B cell (primary cell): ENCODE measurements at places on chromosomes 7 and 10.

DNA sequence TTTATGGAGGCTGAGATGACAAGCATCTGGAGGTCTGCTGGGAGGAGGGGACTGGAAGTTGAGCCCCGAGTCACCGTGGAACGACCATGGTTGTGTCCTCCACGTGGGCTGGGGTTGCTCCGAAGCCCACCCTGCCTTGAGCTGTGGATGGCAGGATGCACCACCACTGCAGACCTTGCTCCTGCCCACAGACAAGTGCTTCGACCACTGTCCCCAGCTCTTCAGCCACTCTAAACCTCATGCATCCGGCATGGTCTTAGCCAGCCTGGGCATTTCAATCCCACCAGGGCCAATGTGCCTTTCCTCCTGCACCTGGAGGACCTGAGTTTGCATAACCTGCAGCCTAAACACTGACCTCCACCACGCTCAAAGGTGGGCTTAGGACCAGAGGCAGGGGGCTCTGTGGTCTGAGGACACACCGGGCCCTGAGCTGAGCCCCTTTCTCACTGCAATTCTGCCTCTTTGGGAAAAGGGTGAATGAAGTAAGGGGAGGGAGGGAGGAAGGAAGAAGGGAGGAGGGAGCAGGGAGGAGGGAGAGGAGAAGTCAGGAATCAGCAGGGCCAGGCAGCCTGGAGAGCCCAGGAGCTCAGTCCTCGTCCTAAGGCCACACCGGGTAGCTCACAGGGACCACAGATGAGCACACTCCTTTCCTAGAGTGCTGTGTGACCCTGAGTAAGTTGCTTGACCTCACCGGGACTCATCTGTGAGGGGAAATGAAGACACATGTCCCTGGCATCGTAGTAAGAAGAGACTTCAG is 44.8 kb upstream of the DNAAF5 start:
- DNase-seq: no peak

- no peak for DNase-seq
These were observed 7.6 kb upstream of the GIMAP8 start for GRCh38 chr7:150442811-150443210.

- DNase-seq: no peak
These were observed 70.1 kb downstream of the NPTX2 start for GRCh38 chr7:98687111-98687751.

DNA sequence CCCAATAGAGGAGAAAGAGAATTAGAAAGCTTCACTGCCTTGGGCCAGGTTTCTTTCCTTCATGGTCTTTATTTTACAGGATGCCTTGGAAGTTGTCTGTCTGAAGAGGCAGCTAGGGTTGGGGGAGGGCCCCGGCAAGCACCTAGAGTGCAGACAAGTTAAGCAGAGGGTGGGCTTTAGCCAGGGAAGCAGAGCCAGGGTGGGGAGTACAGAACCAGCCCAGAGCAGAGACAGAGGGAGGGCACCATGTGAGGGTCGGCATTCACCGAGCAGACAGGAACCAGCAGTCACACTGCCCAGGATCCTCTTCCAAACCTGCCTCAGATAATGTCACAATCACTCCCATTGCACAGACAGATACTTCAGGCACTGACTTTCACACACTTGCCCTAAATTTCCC is 75.9 kb downstream of the ADARB2 start:
- DNase-seq: no peak

DNA sequence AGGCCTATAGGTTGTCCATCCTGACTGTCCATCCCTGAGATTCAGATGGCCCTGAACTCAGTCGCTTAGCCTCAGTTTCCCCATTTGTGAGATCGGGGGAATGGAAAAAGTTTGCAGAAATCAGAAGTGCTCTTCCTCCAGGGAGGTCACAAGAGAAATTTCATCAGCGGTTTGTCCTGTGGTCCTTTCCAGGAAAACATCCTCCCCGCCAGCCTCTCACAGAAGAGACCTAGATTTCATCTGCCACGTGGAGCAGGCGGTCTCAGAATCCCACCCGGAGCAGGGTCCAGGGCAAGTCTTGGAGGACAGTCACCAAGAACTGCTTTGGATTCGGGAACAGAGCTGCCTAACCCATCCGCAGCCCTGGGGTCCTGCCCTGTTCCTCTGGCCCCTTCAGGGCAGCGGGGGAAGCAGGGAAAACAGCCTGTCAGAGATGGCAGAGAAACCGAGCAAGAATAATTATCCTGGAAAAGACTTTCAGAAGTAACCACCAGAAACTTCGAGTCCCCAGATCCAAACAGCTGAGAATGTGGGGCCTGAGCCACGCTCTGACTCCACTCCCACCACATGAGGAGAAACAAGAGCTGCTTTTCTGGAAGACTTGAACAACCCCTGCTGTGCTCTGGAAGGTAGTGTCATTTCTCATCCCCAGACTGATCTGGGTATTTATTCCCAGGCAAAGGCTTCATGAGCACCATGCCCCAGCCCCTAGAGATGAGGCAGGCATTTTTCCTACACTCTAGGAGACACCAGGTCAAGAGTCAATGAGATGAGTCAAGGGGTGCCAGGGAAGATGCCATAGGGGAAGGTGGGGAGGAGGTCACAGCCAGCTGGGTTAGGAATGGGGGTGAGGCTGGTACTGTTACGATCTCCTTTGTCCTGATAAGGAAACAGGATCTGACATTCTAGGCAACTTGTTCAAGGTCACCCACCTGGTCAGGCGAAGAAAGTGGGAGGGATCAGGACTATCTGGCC is 1.1 kb upstream of the TNS3 start:
- no peak for DNase-seq

- DNase-seq: no peak
These were observed 3.9 kb downstream of the COG5 start for GRCh38 chr7:107559864-107560263.

- DNase-seq: no peak
These were observed 59.2 kb downstream of the AKR1E2 start for GRCh38 chr10:4885162-4885561.

DNA sequence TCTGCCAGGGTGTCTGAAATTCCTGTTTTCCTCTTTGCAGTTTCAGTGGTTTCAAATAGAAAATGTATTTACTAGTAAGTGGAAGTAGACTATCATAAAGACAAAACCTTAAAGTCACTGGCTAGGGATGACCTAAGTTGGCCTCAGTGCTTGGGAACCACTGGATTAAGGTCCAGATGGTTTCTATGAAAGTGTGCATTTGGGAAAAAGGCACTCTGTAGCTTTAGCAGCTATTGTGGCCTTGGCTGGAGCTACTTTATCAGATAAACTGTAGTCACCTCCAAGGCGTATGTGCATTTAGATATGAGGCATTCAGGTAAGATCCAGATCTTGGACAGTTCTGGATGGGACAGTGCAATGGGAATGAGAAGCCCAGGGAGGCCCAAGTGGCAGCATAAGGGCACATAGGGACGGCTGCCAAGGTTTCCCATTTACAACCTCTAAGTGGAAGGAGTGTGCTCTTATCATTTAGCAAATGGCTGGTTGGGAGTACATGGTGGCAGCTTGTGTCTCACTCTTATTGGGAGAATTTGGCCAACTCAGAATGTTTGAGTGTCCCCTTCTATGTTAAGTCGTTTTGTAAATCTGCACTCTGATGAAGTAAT is 185.6 kb downstream of the LRMDA start:
- no peak for DNase-seq

- peak; percentile 35 for DNase-seq
These were observed 222.9 kb upstream of the MKLN1 start for GRCh38 chr7:131104596-131105293.
